ENCODE measurements at places on chromosomes 5 and 9.

- no peak for DNase-seq
These were observed 145.3 kb downstream of the PAPPA start for GRCh38 chr9:116298878-116299391.

GRCh38 chr5:38207343-38207742 is 51.0 kb upstream of the EGFLAM start:
- DNase-seq = no peak

- DNase-seq = peak; percentile 42
These were observed 34.7 kb downstream of the LHX3 start for GRCh38 chr9:136170006-136170901.

GRCh38 chr5:174453690-174454089 is 270.7 kb upstream of the MSX2 start:
- peak; percentile 1 for DNase-seq

- no peak for DNase-seq
These were observed 163.3 kb upstream of the IER5L start for GRCh38 chr9:129341171-129341986.

GRCh38 chr5:80408484-80409366 is 861 bp downstream of the ZFYVE16 start:
- peak; percentile 87 for DNase-seq

GRCh38 chr5:66284588-66285342 is 140.7 kb downstream of the SREK1 start:
- DNase-seq = no peak

GRCh38 chr9:75148561-75148960 is 60.2 kb downstream of the OSTF1 start:
- peak; percentile 90 for DNase-seq

DNA sequence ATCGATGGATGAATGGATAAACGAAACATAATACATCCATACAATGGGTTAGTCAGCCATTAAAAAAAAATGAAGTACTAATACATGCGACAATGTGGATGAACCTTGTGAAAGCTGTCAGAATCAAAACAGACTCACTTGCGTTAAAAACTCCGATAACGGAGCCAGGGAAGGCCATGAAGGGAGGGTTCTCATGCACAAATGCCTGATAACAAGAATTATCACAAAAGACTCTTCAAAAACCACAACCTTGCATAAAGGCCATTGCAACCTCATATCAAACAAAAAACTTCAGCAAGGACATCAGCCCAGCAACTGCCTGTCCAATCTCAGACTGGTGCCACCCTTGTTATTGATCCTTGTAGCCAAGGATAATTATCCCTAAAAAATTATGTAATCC is 13.7 kb downstream of the ERMP1 start:
- no peak for DNase-seq

DNA sequence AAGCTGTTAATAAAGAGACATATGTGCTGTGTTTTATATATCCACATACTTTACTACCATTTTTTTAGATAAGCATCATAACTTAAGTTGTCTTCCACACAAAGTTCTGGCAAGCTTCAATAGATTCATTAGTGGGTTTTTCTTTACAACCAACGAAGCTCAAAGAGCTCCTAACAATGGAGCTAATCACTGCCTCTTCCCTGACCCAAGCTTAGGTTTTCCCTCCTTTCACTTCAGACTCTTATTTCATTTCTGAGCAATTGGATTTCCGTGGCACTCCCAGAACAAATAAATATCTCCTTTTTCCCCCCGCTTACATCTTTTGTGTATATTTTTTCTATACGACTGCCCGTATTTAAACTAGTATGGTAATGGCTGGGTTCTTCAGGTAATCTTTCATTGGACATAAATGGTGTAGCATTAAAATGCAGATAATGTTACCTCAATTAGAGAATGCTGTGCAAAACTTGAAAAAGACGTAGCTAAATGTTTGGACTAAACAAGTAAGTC is 275.5 kb upstream of the TMEM161B start:
- no peak for DNase-seq

DNA sequence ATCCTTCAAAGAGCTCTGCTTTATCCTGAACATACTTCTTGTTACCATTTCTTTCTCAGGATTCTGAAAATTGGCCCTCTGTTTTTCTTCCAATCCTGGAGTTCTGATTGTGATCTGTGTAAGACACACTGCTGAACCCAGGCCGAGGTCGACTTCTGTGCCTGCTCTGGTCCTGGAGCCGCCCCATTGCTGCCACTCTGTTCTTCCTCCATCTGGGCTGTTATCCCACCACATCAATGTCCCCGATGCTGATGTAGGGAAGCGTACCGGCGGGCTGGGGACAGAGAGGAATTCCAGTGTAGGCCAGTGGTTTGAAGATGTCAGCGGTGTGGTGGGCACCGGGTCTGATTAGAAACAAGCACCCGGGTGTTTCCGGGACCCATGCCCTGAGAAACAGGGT is 102.5 kb downstream of the LIFR start:
- DNase-seq = no peak

- DNase-seq = no peak
These were observed 32.0 kb downstream of the GTF3C4 start for GRCh38 chr9:132702254-132702653.

DNA sequence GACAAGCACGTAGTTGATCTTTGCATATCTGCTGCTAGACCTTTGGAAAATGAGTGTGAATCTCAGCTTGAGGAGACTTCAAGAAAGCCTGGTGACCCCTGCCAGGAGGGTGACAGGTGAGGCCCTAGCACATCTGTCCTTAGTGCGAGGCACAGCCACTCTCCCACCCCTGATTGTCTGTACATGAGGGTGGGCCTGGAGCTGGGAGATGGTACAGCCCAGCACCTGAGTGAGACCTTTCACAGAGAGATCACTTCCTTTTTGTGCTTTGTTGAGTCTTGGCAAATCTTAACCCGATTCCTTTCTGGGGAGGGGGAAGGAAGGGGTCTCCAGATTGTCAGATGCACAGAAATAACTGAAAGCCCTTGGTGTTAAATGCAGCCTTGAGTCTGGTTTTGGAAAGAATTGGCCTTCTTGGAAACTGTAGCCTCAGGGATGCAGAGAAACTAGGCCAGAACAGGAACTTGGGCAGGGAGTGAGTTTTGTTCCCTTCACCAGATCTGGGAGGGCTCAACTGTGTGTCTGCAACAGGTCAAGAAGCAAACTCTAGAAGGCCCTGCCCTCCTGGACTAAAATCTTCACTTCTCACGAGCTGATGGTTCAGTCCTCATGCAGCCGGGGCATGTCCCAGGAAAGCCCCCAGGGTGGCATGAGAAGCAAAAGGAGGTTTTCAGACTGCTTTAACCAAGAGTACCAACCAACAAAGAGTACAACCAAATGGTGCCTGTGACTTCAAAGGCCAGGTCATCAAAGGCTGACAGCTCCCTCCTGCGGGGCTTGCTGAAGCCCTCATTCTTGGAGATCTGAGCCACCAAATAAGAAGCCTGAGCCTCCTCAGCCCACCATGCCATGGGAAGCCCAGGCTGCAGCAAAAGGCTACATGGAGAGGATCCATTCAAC is 20.8 kb upstream of the SEMA4D start:
- DNase-seq = no peak

GRCh38 chr5:68884144-68884754 is 209.6 kb upstream of the SLC30A5 start:
- DNase-seq = no peak

DNA sequence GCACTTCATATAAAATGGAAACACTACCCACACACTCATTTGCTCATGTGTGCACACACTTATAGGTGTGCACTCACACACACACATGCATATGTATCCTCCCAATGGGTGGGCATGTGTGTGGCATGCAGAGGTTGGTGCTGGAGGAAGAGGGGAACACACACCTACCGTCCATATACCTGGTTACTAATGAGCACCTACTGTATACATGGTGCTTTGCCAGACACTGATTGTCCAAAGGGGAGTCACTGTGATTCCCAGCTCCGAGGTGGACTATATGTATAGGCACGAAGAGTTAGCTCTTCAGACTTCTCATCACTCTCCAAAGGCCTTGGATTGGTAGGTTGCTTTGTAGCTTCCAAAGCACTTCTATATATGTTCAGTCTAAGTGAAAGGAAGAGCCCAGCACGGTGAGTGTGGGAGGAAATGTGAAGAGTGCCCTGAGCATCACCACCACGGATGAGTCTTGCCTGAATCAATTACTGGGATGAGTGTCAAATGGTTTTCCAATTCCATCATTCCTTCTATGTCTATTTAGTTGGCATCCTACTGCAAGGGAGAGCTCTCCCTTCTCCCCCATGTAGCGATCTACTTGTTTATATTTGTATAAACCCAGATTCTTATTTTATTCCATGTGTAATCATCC is 12.6 kb upstream of the ERGIC1 start:
- no peak for DNase-seq

GRCh38 chr5:126656401-126657007 is 55.8 kb downstream of the PHAX start:
- DNase-seq = peak; percentile 80

- no peak for DNase-seq
These were observed 31.7 kb downstream of the UGCG start for GRCh38 chr9:111928359-111928720.

GRCh38 chr5:124043456-124043855 is 531.5 kb downstream of the CSNK1G3 start:
- DNase-seq = no peak

- no peak for DNase-seq
These were observed 32.8 kb upstream of the ZSWIM6 start for GRCh38 chr5:61299261-61299681.

GRCh38 chr5:122751293-122751782 is 23.5 kb upstream of the SNX2 start:
- DNase-seq = no peak

All from adipocyte (in vitro differentiated cells).